Esophagus squamous epithelium (tissue), 5 donors: ENCODE measurements at places on chromosomes 1 and 21.

GRCh38 chr1:180503280-180503862 is 994 bp upstream of the ACBD6 start:
- DNase-seq: no peak

DNA sequence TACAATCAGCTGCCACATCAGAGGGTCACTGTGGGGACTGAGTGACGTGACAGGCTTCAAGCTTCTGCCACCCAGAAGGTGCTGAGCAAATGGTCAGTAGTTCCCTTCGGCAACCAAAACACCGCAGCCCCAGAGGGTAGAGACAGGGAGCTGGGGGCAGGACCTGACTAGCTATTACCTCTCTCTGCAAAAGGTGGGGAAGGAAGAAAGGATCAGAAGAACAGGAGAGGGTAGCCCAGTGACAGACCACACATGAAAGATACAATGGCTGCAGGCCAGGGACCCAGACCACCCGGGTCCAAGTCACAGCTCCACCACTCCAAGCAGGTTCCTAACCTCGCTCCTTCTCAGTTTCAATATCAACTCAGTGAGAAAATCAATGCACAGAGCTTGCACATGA is 377.1 kb downstream of the NPHP4 start:
- DNase-seq: no peak

DNA sequence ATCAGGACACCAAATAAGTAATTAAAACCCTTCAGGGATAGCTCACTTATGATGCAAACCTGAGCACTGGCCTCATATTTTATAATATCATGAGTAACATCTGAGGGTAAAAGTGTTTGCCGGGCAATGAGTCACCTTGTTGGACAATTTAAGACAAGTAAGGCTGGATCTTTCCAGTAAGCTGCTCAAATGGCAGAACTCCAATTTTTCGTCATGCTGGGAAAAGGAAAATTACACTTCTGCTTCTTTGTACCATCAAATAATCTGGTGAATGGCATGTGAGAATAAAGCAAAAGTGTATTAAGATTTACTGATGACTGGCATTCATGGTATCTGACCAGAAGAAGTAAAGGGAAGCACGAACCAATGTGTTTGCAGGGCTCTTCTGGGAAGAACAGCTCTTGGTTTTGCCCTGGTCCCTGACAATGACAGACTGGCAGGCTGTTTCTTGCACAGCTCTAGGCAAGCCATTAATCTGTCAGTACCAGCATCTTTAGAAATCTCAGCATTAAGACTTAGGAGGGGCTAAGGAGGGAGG is 392.2 kb downstream of the VAV3 start:
- no peak for DNase-seq

- DNase-seq: no peak
These were observed 53.5 kb downstream of the PTPRF start for GRCh38 chr1:43584204-43584603.

DNA sequence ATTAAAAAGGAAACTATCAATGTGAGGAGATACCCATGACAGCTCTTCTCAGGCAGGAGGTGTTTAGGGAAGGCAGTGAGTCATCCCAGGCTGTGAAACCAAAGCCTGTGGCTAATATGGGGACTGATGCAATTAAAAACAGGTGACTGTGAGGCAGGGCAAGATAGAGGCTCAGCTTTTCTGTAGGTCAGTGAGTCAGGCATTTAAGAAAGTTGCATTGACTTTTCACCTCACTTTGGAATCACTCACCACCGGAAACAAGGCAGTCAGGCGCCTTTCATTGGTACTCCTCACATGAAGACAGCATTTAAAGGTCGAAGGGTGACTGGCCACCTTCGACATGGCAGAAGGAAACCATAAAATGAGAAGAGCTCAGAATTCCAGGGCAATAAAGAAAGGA is 54.5 kb downstream of the PAPPA2 start:
- no peak for DNase-seq

DNA sequence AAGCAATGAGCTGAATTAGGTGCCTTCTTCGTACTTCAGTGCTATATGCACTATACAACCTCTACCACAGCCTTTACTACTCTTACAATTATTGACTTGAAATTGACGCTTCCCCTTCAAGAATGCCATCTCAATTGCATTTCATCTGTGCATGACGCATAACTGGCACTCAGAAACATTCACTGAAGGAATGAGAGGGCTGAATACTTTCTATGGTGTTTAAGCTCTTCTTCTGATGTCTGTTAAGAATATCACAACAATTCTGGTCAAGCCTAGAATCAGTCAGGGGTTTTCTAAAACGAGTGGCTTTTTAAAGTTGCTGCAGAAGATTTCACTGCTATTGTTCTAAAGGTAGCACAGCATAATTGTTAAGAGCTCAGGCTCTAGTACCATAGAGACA is 11.5 kb downstream of the DENND1B start:
- no peak for DNase-seq

GRCh38 chr1:229159668-229160544 is 111.0 kb upstream of the RAB4A start:
- no peak for DNase-seq

DNA sequence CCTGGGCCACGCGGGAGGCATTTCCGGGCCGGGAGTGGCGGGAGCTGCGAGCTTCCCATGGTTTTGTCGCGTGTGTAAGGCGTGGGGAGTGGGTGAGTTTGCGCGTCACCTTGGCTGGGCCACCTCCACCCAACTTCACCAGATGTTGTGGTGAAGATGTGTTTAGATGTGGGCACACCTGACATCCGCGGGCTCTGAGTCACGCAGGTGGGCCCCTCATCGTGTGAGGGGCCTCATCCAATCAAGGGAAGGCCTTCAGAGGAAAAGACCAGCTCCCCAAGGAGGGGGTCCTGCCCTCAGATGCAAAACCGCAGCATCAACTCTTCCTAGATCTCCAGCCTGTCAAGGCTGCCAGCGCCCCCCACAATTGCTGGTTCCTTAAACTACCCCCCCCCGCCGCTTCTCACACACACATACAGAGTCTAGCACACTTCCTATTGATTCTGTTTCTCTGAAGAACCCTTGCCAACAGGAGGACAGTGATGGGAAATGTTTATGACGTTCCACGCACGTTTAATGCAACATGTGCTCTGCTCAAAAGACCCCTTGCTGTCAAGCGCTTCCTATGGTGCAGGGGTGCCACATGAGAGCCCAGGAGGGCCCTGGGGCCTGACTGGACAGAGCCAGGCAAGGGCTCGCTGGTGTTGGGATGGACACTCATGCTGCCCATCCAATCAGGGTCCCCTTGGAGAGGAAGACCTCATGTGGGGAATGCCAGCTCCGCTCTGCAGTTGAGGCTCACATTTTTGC is 11.9 kb downstream of the ACTRT2 start:
- DNase-seq: no peak

- no peak for DNase-seq
These were observed 222.9 kb upstream of the RAB4A start for GRCh38 chr1:229047840-229048620.

DNA sequence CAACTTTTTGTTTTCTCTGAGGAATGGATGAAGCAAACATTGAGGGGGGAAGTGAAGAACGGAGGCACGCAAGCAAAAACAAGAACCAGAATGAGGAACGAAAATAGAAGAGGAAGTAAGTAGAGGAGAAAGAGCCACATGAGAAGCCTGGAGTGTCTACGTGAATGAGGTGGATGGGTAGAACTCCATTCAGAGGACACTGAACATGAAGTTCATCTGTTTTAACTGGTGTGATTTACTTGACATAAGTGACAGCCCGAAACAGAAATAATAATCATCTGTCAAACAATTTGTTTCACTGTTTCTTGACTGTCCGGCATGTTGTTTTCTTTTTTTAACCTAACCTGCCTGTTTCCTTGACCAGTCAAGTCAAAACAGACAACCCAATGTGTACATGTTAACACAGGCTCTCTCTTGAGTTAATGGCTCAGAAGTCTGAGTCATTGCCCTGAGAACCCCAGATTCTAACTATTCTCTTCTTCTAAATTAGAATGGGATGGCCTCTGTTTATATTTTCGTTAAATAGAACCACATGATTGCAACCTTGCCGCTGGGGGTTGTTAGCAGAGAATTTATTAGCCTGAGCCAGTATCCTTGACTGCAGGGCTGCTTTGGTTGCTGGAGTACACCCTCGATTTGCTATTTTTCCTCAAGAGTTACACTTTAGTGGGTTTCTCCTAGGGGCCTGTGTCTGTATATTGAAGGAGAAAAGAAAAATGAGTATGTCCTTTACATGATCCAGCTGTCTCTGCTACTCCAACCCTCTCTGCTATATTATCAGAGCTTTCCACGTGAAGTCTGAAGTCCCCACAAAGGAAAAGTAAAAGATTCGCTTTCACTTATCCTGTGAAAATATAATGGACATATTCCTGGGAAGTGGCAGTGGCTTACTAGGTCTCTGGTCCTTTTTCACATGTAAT is 151.7 kb downstream of the ZC3H11B start:
- no peak for DNase-seq

DNA sequence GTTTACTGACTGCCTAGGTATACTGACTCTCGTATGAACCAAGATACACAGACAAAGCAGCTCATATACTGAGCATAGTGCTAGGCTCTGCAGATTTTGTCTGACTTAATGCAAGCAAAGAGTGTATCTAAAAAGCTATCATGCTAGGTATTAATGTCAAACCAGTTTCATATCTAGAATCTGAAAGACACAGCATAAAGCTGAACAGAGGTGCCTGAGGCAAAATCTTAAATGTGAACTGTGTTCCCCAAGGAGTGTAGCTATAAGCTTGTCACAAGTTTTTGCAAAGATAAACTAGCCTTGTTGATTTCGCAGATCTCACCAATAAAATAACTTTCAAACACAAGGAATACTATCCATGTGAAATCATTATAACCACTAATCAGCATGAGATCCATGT is 18.1 kb downstream of the JAK1 start:
- no peak for DNase-seq

GRCh38 chr21:22579741-22580140 is 1581.5 kb downstream of the NCAM2 start:
- DNase-seq: no peak

GRCh38 chr1:160544647-160545046 is 21.6 kb upstream of the SLAMF6 start:
- DNase-seq: no peak

DNA sequence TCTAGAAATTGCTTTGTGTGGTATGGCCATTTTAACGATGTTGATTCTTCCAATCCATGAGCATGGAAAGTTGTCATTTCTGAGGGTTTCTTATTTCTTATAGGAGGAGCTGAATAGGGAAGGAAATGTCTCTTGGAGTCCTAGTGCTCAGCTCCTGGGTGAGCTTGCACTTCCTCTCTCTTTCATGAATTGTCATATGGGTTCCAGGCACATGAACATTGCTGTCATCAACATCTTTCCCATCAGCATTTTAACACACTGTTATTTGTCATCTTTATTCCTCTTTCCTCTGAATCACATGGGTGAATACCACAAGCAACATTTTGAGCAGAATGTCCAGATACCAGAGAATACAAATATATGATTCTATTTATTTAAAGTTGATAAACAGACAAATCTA is 23.4 kb downstream of the SLAMF6 start:
- no peak for DNase-seq

- no peak for DNase-seq
These were observed 83.8 kb downstream of the TPR start for GRCh38 chr1:186291271-186291670.

DNA sequence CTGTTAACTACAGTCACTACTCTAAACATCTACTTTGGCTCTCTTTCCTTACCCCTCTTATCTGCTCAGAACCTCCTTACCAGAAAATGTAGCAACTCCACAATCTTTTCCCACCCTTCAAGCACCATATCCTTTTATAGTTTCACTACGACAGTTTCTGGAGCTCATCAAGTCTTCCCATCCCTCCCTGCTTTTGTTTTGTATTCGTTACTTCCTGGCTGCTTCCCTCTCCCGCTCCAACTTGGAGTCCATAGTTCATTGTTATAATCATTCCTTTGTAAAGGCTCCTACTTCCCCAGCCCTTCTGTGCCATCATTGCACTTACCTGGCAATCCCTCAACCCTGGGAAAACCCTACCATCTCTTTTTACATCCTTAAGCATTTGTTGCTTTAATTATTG is 18.0 kb downstream of the MPZL1 start:
- no peak for DNase-seq

GRCh38 chr1:25875856-25876692 is 566 bp upstream of the PAQR7 start:
- no peak for DNase-seq

- no peak for DNase-seq
These were observed 28.6 kb upstream of the PDE4B start for GRCh38 chr1:65764052-65764451.

DNA sequence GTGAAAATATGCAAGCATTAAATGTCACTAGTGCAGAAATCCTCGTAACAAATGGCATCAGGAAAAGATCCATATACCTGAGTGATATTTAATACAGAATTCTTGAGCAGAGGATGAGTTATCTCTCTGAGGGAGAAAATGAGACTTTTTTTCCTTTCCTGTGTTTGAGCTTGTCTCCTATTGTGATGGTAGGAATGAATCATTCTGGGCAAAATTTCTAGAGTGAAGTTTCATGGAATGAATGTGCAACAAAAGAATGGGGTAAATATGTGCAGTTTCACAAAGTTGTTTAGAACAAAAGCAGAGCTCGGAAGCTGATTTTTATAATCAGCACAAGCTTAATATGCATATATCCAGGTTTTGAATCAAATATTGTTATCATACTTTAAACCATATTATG is 4.6 kb downstream of the CTPS1 start:
- no peak for DNase-seq

DNA sequence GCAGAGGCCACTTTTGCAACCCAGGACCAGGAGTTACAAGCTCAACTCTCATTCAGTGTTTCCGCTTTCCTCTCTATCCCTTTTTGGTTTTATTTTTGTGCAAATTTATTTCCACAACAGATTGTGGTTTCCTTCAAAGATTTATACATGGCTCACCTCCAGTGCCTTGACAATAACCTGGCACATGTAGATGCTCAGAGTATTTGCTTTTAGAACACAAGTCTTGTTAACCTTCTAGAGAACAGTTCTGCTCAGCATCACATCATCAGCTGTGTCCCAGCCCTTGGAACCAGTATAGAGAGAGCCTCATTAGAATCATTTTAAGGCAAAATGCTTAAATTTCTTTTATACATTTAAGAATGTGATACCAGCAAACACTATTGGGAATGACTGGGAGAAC is 133.7 kb downstream of the TENT5C start:
- no peak for DNase-seq

- DNase-seq: no peak
These were observed 16.2 kb upstream of the DNASE2B start for GRCh38 chr1:84382127-84382526.

DNA sequence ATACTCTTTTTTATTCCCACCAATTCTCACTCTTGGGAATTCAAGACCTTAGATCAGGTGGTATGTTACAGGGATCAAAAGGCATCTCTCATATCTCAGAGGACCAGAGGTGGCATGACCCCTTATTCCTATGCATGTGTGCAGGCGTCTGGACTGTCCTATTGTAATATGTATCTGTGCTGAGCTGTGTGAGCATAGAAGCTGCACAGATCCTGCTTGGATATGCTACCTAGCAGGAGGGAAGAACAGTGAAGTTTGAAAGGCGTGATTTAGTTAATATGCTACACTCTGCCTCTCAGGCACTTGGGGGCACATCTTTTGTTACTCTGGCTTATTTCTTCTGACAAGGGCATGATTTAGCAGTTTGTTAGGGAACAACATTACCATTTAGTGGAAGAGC is 86.7 kb upstream of the ZRANB2 start:
- no peak for DNase-seq
